Ascending aorta (tissue), 2 donors: ENCODE measurements at places on chromosomes 3 and 15.
A peak's percentile ranks its signal among the peaks of the same experiment; 100 is the strongest.

DNA sequence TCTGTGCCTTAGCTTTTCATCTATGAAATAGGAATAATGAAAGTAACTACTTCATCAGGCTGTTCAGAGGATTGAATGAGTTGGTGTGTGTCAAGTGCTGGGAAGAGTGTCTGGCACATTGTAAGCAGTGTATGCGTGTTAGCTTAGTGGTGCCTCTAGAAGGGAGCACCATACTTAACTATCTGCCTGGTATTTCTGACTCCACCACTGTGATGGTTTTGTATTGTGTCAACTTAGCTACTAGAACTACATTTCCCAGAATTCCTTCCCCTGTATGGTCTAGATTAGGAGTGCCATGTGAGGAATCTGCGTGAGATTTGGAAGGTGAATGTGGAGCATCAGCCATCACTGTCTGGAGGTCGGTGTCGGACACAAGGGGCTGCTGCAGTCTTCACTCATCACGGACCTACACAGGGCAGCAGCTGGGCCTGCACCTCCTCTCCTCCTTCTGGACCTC, 115.4 kb upstream of the GALNT15 start:
- no peak overlapping the region for H3K4me3 ChIP-seq
- H3K36me3 ChIP-seq = no peaks in the 10 kb centered on the region
- no peaks in the 10 kb centered on the region for H3K27me3 ChIP-seq
- no peak for DNase-seq
- H3K27ac ChIP-seq = peak overlapping the region; percentile 90

DNA sequence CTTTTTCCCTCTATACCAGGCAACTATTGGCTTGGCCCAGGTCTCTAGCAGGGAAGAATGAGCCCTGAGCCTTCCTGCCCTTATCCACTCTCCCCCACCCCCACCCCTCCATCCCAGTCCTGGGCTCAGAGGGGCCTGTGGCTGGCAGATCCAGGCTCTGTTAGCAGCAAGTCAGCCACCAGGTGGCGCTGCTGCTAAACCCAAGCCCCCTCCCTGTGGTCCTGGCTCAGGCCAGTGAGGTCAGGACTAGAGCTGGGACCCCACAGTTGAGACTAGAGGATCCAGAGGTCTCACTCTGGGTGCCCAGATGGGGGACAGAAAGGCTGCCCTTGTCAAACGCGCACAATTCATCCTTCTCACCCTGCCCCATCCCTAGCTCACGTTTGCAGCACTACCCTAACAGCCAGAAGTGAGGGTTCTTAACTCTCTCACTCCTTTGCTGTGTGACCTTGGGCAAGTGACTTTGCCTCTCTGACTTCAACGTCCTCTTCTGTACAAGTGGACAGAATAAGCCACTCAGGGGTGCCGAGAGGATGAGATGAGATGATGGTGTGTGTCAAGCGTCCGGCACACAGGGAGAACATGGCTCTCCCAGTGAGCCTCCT, 46.8 kb upstream of the SLC6A1 start:
- H3K27me3 ChIP-seq = no peaks in the 10 kb centered on the region
- H3K4me1 ChIP-seq = no peaks in the 10 kb centered on the region
- no peak overlapping the region for H3K4me3 ChIP-seq

DNA sequence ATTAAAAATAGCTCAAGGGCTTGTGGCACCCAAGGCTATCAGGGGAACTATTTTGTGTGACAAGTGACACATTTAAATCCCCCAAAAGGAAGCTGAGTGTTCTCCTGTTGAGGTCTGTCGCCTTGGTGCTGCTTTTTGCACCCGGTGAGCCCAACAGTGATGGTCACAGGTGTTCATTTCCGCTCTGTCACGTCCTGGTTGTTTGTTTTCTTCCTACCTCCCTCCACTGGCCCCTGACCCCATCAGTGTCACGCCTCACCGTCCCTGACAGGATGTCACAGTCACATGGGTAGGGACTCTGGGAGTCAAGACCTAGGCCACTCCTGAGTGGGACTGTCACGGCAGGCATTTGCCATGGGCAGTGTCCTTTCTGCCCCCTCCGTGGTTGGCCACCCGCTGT, 11.2 kb downstream of the SLCO3A1 start:
- H3K27ac ChIP-seq = peak overlapping the region; percentile 77
- no peaks in the 10 kb centered on the region for H3K27me3 ChIP-seq
- peaks cover 43% of the 10 kb centered on the region for H3K4me1 ChIP-seq

- DNase-seq = no peak
- H3K27ac ChIP-seq = no peak overlapping the region
- H3K36me3 ChIP-seq = no peaks in the 10 kb centered on the region
- no peaks in the 10 kb centered on the region for H3K27me3 ChIP-seq
Measured at GRCh38 chr3:44125882-44126281, 115.8 kb upstream of the TOPAZ1 start.

- no peak overlapping the region for H3K4me3 ChIP-seq
- no peak for DNase-seq
- no peaks in the 10 kb centered on the region for H3K27me3 ChIP-seq
- no peak overlapping the region for H3K27ac ChIP-seq
- H3K36me3 ChIP-seq = no peaks in the 10 kb centered on the region
Measured at GRCh38 chr3:196660381-196661166, 21.1 kb downstream of the NRROS start.

- no peak for DNase-seq
- H3K27ac ChIP-seq = no peak overlapping the region
- H3K36me3 ChIP-seq = no peaks in the 10 kb centered on the region
- no peak overlapping the region for H3K4me3 ChIP-seq
- H3K4me1 ChIP-seq = no peaks in the 10 kb centered on the region
Measured at GRCh38 chr15:50815958-50816590, 50.6 kb upstream of the SPPL2A start.

DNA sequence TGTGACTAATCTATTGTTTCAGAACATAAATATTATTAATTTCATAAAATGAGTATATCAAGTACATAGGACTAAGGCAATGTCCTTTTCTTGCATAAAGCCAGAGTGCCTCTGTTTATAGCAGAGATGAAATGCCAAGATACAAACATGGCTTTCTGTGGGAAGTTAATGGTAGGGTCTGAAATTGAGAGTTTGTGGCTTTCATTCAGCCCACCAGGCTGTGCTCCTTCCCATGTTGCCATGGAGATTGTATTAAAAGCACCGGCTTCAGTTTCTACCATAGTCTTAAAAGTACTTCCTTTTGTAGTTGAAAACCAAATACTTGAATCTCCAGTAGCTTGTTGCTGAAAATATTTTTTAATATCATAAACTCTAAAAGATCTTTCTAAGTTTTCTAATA, 114.0 kb downstream of the LRRC28 start:
- no peaks in the 10 kb centered on the region for H3K4me1 ChIP-seq
- H3K27me3 ChIP-seq = no peaks in the 10 kb centered on the region
- H3K36me3 ChIP-seq = peaks cover 5% of the 10 kb centered on the region
- no peak overlapping the region for H3K4me3 ChIP-seq

GRCh38 chr15:61083081-61083787, 145.9 kb downstream of the RORA start:
- H3K27ac ChIP-seq = no peak overlapping the region
- H3K4me3 ChIP-seq = no peak overlapping the region
- H3K4me1 ChIP-seq = no peaks in the 10 kb centered on the region
- no peaks in the 10 kb centered on the region for H3K27me3 ChIP-seq
- H3K36me3 ChIP-seq = no peaks in the 10 kb centered on the region
- no peak for DNase-seq

- peaks cover 15% of the 10 kb centered on the region for H3K4me1 ChIP-seq
- no peaks in the 10 kb centered on the region for H3K27me3 ChIP-seq
- no peak overlapping the region for H3K27ac ChIP-seq
- no peak for DNase-seq
- no peaks in the 10 kb centered on the region for H3K36me3 ChIP-seq
Measured at GRCh38 chr15:101617390-101617965, 34.7 kb downstream of the TM2D3 start.

- no peaks in the 10 kb centered on the region for H3K4me1 ChIP-seq
- no peak overlapping the region for H3K27ac ChIP-seq
- no peak for DNase-seq
- H3K27me3 ChIP-seq = no peaks in the 10 kb centered on the region
- no peak overlapping the region for H3K4me3 ChIP-seq
Measured at GRCh38 chr3:196789885-196790359, 50.3 kb downstream of the PAK2 start.

DNA sequence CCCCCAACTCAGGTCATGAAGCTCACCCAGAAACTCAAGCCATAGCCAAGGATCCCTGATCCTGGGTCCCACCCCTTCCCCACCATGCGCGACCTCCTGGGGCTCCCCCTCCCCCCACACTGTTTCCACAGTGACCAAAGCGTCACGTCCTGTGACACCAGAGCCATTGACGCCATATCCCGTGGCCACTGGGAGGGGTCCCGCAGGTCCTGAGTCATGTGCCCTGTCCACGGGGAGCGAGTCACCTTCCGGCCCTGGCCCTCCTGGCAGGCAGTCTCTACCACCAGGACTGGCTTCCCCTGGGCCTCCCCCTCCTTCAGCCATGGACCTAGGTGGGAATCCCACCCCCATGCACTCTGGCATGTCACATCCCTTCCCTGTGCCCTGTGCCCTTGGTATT, 15.6 kb downstream of the SEMA3F start:
- H3K4me1 ChIP-seq = peaks cover 11% of the 10 kb centered on the region
- H3K27me3 ChIP-seq = no peaks in the 10 kb centered on the region
- H3K36me3 ChIP-seq = peaks cover 21% of the 10 kb centered on the region
- H3K27ac ChIP-seq = peak overlapping the region; percentile 76
- DNase-seq = no peak

DNA sequence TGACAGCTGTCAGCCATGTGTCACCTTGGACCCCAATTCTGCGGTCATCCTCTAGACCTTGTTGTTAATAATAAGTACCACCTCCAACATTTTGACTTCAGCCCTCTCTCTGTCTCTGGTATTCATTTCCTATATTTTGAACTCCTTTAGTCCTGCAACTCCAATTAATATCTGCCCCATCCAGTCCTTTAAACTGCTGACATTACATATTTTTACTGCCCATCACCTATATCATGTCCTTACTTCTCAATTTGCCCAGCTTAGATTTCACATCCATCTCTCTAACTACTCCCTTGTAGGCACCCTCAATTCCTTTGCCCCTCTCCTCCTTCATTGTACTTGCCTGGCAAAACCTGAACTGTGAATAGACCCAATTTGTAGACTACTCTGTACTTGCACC, 73.5 kb downstream of the SCN10A start:
- no peak overlapping the region for H3K4me3 ChIP-seq
- no peak for DNase-seq
- no peak overlapping the region for H3K27ac ChIP-seq
- H3K36me3 ChIP-seq = no peaks in the 10 kb centered on the region
- no peaks in the 10 kb centered on the region for H3K27me3 ChIP-seq
- H3K4me1 ChIP-seq = no peaks in the 10 kb centered on the region

DNA sequence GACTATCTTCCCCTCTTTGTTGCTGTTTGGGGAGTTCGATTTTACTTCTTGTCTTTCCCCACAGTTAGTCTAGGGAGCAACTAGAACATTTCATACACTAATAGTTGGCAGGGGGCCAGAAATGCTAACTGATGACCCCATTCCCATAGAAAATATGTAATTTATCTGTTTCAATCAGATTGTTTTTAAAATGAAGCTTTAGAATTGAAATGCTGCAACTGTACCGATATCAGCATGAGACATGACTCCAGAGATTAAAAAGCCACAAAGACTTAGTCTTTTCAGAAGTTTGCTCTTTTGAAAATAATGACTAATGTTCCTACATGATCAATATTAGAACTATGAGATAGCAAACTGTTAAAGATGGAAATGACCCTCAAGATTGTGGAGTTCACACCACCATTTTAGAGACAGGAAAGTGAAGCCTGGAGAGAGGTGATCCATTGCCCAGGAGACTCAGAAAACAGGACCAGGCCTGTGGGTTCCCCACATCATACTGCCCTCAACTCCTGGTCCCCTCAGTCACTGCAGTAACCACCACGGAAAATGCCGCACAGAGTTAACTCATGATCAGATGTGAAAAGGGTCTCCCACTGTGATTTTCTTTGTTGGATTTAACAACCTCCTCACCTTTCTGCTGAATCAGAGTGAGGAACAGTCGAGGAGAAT, 130.3 kb downstream of the CHDH start:
- no peak overlapping the region for H3K27ac ChIP-seq
- no peaks in the 10 kb centered on the region for H3K36me3 ChIP-seq
- H3K4me3 ChIP-seq = no peak overlapping the region

- no peaks in the 10 kb centered on the region for H3K4me1 ChIP-seq
- no peak for DNase-seq
- H3K36me3 ChIP-seq = no peaks in the 10 kb centered on the region
- no peak overlapping the region for H3K4me3 ChIP-seq
- H3K27me3 ChIP-seq = no peaks in the 10 kb centered on the region
Measured at GRCh38 chr3:162601101-162601670, 1104.6 kb downstream of the OTOL1 start.

GRCh38 chr15:71551566-71551965, 258.8 kb upstream of the NR2E3 start:
- no peaks in the 10 kb centered on the region for H3K27me3 ChIP-seq
- no peaks in the 10 kb centered on the region for H3K36me3 ChIP-seq
- H3K4me3 ChIP-seq = no peak overlapping the region
- DNase-seq = no peak

- no peak overlapping the region for H3K4me3 ChIP-seq
- DNase-seq = no peak
- H3K27me3 ChIP-seq = no peaks in the 10 kb centered on the region
- no peaks in the 10 kb centered on the region for H3K4me1 ChIP-seq
Measured at GRCh38 chr3:10420745-10421475, 84.5 kb downstream of the ATP2B2 start.

DNA sequence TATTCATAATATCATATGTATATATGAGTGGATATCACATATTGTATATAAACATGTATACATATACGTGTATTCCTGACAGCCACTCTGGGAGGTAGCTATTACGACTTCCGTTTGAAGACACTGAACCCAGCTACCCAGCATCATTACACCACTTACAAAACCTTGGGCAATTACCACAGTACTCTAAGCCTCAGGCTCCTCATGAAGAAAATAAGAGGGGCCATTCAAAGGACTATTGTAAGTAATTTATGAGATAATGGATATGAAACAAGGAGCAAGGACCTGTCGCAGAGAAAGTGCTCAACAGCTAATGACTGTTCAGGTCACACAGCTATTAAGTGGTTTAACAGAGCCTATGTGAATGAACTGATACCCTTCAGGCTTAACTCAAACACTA, 52.4 kb downstream of the KCNMB2 start:
- no peaks in the 10 kb centered on the region for H3K27me3 ChIP-seq
- H3K27ac ChIP-seq = no peak overlapping the region
- H3K4me1 ChIP-seq = no peaks in the 10 kb centered on the region
- H3K4me3 ChIP-seq = no peak overlapping the region

GRCh38 chr15:48282216-48282615, 49.0 kb upstream of the DUT start:
- H3K4me3 ChIP-seq = no peak overlapping the region
- H3K4me1 ChIP-seq = peaks cover 20% of the 10 kb centered on the region
- DNase-seq = no peak
- H3K27ac ChIP-seq = no peak overlapping the region

DNA sequence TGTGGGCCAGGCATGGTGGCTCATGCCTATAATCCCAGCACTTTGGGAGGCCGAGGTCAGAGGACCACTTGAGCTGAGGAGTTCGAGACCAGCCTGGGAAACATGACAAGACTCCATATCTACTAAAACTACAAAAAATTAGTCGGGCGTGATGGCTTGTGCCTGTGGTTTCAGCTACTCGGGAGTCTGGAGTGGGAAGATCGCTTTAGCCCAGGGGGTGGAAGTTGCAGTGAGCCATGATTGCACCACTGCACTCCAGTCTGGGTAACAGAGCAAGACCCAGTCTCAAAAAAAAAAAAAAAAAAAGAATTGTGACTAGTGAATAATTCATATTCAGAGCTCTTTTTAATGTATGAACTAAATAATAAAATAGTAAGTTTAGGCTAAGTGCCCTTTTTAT, 87.8 kb upstream of the TSEN2 start:
- no peaks in the 10 kb centered on the region for H3K4me1 ChIP-seq
- no peak for DNase-seq
- no peak overlapping the region for H3K4me3 ChIP-seq

GRCh38 chr3:50221051-50221410, 15.0 kb upstream of the GNAI2 start:
- DNase-seq = no peak
- H3K4me3 ChIP-seq = no peak overlapping the region
- no peaks in the 10 kb centered on the region for H3K27me3 ChIP-seq
- no peak overlapping the region for H3K27ac ChIP-seq
